ENCODE measurements at places on chromosomes 2 and 18.
A peak's percentile ranks its signal among the peaks of the same experiment; 100 is the strongest.

GRCh38 chr2:120857931-120858330 is 122.3 kb downstream of the GLI2 start:
- no peak for DNase-seq

- no peak for DNase-seq
These were observed 142.1 kb downstream of the CABLES1 start for GRCh38 chr18:23277399-23277798.

- no peak for DNase-seq
These were observed 60.9 kb downstream of the SOWAHC start for GRCh38 chr2:109674894-109675534.

DNA sequence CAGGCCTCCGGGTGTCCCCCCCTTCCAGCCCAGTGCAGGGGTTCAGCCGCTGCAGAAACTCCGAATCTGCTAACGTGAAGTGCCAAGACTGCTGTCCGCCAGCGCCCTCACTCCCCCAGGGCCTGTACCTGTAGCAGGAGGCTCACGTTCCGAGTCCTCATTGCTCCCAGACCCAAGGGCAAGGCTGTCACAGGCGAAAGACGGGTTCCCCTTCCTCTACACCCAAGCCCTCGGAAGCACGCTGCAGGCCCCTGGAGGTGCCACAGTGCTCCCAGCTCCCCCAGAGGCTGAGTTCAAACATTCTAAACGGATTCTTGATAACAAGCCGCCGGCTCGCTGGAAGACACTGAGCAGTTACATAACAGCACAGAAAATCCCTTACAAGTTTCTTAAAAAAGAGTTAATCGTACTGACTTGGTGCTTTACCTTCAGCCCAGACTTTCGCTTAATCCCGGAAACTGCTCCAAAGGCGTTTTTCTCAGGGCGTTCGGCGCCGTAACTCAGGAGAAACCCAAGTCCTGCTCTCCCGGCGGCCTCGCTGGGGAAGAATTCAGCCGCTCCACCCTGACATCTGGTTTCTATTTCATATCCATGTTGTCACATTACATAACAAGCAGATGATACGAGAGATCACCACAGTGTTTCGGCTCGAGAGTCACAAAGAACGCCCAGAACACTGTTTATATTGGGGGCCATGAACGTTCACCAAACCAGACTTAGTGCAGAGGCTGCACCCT is 92.0 kb downstream of the HDAC4 start:
- DNase-seq = no peak

- DNase-seq = peak; percentile 53
These were observed 17.2 kb downstream of the SH3YL1 start for GRCh38 chr2:246489-247144.

DNA sequence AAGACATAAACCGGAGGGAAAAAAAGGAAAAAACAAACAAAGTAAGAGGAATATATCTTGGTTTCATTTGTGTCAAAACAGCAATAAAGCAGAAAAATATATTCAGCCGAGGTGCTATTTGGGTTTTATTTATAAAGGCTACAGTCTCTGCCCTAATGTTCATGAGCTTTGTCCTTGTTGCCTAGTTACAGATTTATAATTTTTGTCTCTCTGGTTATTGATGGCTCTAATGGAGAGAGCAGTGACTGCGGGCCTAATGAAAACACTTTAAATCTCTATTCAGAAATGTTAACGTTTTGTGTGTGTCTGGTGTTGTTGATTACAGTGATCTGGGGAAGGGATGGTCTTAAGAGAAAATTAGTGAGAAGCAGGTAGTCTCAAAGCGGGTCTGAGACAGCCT is 854.0 kb upstream of the LRRTM1 start:
- DNase-seq = no peak

DNA sequence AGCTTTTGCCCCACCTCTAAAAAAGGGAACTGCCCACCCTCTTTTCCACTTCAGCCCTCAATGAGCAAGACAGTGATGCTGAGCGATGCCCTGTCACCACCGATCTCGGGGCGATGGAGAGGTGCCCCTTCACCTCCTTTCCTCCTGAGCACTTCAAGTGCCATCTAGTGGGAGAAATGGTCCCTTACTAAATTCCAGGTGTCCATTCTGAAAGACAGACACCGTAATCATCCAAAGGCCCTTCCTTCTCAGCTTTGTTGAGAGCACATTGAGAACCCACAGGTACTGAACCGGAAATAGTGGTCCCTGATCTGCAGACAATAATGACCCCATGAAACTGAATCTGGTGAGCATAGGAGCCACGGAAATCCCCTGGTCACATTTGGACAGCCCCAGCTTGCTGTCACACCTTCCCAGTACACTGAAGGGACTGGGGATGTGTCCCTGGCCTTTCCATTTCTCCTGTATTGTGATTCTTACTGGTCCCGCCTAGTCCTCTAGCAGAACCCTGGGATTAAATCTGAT is 38.5 kb downstream of the KCTD18 start:
- DNase-seq = no peak

- DNase-seq = no peak
These were observed 37.2 kb downstream of the PLEKHA3 start for GRCh38 chr2:178517496-178517895.

GRCh38 chr2:236656721-236657120 is 87.1 kb downstream of the ACKR3 start:
- no peak for DNase-seq

DNA sequence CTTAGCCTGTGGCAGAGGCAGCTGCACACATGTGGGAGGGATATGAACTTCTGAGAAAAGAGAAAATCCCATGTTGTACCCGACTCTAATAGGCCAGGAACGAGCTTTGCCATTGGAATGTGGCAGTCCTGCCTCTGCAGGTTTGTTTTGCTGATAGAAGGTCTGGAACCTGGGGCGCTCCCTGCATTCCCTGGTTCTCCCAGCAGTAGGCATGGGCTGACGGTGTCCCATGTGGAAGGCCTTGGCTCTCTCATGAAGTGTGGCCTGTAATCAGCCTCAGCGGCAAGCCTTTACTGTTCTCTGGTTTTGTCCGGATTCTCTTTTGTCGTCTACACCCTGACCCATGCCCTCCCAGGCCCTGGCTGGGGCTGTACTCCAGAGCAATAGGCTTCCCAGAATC is 72.3 kb downstream of the KIF5C start:
- no peak for DNase-seq

- no peak for DNase-seq
These were observed 14.2 kb downstream of the TGFBRAP1 start for GRCh38 chr2:105315314-105315713.
